CD4-positive, alpha-beta T cell treated with Interleukin-17A for 4 hours (primary cell): ENCODE measurements at places on chromosomes 12 and 14.

DNA sequence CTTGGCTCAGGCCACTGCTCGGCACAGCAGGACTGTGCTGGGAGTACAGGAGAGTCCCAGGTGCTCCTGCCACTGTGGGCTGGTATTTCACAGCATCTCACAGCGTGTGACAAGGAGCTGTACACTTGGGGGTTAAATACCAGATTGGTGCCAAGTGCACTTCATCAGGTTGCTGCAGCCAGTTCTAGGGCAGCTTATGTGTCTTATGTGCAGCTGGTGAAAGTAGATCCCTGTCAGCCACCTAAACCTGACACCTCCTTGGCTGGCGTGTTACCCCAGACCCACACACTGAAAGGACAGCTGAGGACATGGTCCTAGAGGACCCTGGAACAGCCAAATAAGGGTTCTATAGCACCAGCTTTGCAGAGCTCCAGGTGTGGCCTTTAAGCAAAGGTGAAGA is 18.9 kb downstream of the PLEKHH1 start:
- no peak for DNase-seq

- peak; percentile 82 for DNase-seq
These were observed at the start of gene SART3 for GRCh38 chr12:108560752-108561719. Gene SART3, minus strand, starts transcription at chr12:108561173. Its CDS starts 19 bp downstream, at chr12:108561154.

DNA sequence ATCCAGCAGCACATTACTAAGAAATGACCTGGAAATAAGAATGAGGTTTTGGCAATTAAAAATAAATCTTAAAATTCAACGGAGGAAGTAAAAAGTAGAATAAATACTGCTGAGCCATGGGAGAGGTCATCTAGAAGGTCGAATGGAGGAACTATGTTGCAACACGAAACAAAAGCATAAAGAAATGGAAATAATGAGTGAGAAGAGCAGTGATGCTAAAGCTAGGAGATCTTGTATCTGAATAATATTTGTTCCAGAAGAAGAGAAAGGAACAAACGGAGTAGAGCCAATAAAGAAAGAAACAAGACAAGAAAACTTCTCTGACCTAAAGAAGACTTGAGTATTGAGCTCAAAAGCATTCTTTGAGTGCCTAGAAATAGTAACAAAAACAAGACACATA is 6.6 kb upstream of the KRT7 start:
- DNase-seq, result no peak

- DNase-seq, result no peak
These were observed 6.7 kb upstream of the GOLGA3 start for GRCh38 chr12:132835076-132836025.

DNA sequence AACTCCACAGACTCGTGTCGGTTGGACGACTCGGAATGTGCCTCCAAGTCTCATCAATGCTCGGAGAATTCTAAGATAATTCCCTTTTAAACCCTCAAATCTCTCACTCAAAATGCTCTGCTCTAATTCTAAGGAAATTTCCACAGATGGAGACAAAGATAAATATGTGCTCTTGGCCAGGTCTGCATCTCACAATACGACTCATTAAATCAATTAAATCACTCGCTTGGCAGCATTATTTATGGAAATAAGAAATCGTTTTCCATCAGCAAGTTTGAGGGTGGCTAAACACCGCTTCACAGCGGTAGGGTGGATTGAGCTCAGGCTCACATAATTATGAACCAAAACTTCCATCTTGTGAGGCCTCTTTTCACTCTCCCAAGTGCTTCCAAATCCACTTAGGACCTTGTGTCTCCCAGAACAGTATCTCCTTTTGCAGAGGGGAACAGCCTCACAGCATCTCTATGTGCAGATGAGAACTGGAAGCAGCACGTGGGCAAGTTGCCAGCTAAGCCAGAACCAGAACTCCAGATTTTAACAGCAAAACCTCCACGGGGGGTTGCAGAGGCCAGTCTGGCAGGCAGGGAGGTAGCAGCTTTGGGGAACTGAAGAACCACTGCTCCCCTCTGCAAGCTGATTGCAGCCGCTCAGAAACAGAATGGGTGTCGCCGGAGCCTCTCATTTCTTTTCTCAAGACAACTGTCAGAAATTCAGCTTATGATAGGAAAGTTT is 43.8 kb downstream of the RIMBP2 start:
- DNase-seq, result no peak

DNA sequence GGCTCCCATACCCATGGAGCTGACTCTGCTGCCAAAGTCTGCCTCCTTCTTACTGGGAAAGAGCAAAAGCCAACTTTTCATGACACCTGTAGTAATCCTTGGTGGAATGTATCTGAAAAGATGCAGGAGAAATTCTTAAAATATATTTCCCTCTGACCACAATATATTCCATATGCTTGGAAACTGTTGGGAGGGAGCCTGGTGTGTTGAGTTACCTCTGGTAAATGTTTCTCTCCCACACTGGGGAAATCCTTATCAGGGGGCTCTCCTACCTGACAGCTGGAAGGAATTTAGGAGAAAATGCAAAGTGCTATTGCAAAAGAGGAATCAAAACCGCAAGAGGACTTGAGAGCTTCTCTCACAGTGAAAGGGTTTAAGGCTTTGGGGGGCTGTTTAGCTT is 139.4 kb downstream of the TBX5 start:
- no peak for DNase-seq

- no peak for DNase-seq
These were observed 1.2 kb upstream of the CEP170B start for GRCh38 chr14:104863923-104864266.
